ENCODE measurements at places on chromosomes 2 and 18.
A peak's percentile ranks its signal among the peaks of the same experiment; 100 is the strongest.

GRCh38 chr2:24104906-24105305, 18.2 kb downstream of the PFN4 start:
- DNase-seq = no peak

DNA sequence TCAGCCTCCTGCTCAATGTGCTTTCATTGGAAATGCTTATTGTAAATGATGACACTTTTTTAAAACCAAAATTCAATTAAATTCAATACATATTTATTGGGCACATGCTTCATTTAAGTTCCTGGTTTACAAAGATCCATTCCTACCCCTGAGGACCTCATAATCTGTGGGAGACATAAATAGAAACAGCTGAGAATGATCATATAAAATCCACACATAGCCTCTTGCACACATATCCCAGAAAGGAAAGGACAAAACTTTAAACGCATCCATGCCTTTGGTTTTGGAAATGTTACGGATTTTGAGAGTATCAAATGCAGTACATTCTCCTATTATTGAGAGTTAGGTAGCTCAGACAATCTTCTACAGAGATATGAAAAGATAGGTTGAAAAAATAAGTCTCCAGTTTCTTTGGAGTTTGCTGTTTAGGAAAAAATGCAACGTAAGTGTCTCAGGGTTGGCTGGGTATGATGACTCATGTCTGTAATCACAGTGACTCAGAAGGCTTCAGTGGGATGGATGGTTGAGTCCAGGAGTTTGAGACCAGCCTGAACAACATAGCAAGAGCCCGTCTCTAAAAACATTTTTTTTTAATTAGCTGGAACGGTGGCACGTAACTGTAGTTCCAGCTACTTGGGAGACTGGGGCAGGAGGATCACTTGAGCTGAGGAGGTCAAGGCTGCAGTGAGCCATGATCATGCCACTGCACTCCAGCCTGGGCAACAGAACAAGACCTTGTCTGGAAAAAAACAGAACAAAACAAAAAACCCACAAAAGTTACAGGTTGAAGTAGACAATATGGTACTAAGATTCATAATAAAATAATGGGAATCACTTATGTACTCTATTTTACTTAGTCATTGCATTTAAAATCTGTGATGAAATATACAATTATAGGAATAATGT, 3.9 kb upstream of the PRELID3A start:
- DNase-seq = no peak

DNA sequence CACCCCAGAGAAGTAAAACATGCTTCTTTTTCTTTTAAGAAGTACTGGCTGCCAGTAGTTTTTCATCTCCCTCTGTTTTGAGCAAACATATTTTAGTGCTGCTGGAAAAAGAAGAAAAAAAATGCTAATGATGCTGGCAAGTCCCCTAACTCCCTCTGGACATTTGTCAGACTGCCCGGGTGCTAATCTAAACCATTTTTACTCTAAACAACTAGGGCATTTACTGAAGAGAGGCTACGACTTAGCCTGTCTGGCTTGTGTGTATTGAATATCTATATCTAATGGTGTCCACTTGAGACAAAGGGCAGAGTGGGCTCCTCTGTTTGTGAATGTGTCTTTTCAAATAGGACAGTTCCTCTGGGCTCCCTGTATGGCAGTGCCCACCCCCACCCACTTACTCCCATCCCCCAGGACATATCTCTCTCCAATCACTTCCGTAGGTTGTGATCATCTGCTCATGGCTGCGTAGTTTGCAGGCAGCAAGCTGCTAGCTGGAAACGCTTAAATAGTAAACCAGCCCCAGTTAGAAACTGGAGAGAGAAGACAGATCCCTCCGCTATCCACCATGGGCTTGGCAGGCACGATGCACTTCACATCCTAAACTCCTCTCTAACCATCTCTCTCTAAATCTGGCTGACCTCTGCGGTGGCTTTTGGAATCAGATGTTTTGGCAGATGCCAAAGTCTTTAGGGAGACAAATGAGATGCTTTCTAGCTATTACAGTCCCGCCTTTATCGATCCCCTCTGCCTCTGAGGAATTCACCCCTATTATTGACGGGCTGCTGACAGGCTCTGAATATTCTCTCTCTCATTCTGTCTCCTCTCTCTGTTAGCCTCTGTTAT, 58.3 kb downstream of the DOCK10 start:
- no peak for DNase-seq

GRCh38 chr2:181911830-181912229, 20.3 kb downstream of the ITPRID2 start:
- DNase-seq = no peak

DNA sequence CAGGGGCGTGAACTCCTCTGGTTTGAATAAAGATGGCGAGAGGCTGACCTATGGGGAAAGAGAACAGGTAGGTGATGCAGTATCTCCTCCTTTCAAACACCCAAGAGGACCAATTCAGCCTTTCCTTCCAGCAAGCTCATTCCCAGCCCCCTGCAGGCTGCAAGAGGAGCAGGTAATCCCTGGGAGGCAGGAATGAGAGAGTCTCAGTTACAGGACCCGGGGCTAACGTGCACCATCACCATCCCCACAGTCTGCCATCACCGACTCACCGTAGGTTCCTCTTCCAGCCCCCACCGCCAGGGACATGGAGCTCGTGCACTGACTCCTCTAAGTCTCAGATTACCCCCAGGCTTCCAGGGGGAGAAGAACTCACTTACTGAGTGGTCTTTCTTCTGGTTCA, 26.7 kb downstream of the XDH start:
- no peak for DNase-seq

DNA sequence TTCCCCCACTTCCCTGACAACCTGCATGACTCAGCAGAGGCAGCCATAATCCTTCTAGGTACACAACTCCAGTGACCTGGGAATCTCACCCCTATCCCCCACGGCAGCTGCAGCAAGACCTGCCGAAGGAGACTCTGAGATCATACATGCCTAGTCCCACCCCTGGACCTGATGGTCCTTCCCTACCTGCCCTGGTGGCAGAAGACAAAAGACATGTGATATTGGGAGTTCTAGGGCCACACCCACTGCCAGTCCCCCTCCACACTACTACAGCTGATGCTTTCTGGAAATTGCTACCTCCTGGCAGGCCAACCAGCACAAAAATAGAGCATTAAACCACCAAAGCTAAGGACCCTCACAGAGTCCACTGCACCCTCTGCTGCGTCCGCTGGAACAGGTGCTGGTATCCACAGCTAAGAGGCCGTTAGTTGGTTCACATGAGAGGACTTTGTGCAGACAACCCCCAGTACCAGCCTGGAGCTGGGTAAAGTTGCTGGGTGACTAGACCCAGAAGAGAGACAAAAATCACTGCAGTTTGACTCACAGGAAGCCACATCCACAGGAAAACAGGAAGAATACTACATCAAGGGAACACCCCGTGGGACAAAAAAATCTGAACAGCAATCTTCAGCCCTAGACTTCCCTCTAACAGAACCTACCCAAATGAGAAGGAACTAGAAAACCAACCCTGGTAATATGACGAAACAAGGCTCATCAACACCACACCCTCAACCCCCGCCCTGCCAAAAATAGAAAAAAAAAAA, 12.5 kb downstream of the MARCO start:
- no peak for DNase-seq

GRCh38 chr2:134135793-134136192, 118.1 kb upstream of the MGAT5 start:
- no peak for DNase-seq

- DNase-seq = no peak
These were observed 9.9 kb downstream of the DYTN start for GRCh38 chr2:206708286-206708685.

GRCh38 chr2:14619441-14619840, 13.1 kb upstream of the LRATD1 start:
- DNase-seq = no peak

GRCh38 chr2:43882312-43882711, 43.5 kb downstream of the ABCG8 start:
- DNase-seq = no peak

DNA sequence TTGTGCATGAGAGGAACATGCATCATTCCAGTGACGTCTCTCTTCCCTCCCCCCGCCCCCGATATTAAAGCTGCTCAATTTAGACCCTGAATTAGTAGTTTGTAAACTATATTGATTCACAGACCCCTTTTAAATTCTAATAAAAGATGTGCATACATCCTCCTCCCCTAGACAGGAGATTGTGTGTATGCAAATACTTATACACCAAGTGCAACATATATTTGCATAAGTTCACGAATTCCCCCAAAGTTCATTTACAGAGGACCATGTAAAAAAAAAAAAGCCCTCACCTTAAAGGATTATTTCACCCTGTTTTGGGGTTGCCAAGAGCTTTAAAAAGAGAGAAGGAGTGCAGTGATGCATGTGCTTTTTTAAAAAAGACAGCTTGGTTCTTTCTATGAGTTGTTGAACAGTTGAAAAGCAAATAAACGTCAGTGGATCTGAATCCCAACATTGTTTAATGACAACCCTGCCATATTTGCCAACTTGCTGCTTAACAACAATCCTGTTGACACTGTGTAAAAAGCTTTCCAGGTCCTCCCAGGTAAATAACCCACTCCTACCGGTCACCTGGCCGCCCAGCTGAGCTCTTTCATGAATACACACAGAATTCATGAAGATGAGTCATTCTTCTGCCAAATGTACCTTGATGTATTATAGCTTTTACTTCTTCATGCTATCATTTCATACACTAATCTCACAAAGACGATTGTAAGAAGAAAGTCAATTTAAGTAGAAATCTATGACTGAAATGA, 211.5 kb downstream of the IKZF2 start:
- DNase-seq = no peak

- DNase-seq = no peak
These were observed 125.1 kb upstream of the HAAO start for GRCh38 chr2:42917425-42917927.

DNA sequence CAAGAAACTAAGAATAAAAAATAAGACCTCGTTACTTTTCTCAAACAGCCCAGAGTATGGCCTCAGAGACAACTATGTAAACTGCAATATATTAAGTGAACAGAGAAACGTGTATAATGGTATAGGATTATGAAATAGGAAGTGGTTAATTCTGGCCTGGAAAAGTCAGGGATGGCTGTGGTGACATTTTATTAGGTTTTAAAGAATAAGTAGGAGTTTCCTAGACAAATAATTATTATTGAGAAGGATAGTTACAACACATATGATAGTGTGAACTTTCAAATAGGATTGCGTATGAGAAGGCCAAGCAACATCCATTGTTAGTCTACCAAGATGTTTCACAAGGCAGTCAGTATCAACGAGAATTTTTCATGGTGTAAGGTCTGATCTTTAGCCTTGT, 244.1 kb downstream of the LPIN1 start:
- DNase-seq = no peak

DNA sequence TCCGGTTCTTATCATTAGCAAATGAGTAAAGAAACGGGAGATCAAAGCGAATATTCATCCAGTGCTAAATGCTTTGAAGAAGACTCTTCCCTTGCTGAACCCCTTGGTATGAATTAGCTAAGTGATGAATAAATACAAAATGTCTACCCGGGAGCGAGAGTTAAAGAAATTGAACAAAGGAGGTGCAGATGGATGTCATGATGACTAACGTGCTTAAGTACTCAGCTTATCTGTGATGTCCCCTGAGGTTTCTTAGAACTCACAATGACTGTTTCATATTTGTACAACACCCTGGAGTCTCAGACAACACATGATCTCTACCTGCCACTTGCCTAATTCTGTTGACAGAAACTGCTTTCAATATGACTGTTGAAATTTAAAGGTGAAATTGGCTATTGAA, 148.5 kb downstream of the TMEM200C start:
- DNase-seq = no peak

DNA sequence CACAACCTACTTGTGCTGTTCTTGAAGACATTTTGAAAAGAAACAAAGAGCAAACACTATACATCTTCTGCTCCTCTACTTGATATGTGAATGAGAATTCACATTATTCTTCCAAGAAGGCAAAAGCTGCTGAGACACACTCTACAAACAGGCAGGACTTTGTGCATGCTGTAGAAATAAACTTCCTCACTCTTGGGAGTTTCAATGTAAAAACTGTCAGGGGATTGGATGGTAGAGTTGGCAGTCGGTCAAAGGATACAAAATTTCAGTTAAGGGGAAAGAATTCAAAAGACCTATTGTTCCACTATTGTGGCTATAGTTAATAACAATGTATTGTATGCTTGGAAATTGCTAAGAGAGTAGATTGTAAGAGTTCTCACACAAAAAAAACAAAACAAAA, 196.3 kb downstream of the MC4R start:
- no peak for DNase-seq

- no peak for DNase-seq
These were observed 20.9 kb downstream of the RAB10 start for GRCh38 chr2:26054598-26055348.

- no peak for DNase-seq
These were observed 20.5 kb upstream of the RPL37A start for GRCh38 chr2:216478151-216478550.

- DNase-seq = peak; percentile 88
These were observed at the start of the genes CCDC121 and GPN1 for GRCh38 chr2:27628767-27629709. Gene CCDC121, minus strand, starts transcription at chr2:27629012. Its CDS starts 1,213 bp downstream, at chr2:27627799. Gene GPN1, plus strand, starts transcription at chr2:27629050. Its CDS starts 9 bp downstream, at chr2:27629059.

DNA sequence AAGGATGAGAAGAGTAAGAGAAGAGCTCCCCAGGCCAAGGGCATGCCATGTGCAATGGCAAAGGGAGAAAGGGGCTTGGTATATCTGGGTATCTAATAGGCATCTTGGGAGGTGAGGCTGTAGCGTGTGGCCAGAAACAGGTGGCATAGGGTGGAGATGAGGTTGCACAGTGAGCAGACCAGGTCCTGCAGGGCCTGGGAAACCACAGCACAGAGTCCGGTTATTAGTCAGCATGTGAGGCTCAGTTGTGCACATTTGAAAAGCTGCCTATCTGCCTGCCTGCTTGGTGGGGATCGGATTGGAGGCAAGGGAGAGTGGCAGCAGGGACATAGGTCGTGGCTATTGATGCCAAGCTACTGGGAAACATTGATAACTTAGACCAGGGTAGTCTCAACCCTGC, 190.6 kb downstream of the TPGS2 start:
- no peak for DNase-seq

GRCh38 chr18:33231474-33232317, 208.8 kb downstream of the CCDC178 start:
- DNase-seq = no peak

GRCh38 chr18:55589625-55590291, 1.8 kb upstream of the TCF4 start:
- DNase-seq = peak; percentile 49

GRCh38 chr18:79400091-79400590, 4.4 kb downstream of the NFATC1 start:
- DNase-seq = peak; percentile 28

- no peak for DNase-seq
These were observed 67.6 kb downstream of the NEURL3 start for GRCh38 chr2:96437512-96437911.
